Activated CD4-positive, alpha-beta T cell treated with anti-CD3 and anti-CD28 coated beads for 24 hours (primary cell): ENCODE measurements at places on chromosomes 3 and 15.

GRCh38 chr3:30114918-30115317 lies 491.5 kb upstream of the TGFBR2 start:
- DNase-seq: no peak

DNA sequence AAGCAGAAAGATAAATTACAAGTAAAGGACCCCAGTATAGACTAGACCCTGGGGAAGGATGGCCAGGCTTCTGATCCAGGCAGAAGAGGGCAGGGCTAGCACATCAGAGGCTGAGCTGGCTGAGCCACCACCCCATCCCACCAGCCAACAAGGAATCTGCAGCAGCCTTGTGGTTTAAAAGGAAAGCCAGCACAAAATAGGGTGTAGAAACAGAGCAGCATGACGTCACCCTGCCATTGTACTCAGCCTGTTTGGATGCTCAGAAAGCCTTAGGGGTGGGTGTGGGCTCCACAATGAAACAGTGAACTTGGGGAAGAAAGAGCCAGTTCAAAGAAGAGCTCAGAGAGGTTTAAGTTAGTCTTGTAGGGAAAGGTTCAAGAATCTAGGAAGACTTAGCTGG lies 28.2 kb downstream of the DUOX1 start:
- no peak for DNase-seq

DNA sequence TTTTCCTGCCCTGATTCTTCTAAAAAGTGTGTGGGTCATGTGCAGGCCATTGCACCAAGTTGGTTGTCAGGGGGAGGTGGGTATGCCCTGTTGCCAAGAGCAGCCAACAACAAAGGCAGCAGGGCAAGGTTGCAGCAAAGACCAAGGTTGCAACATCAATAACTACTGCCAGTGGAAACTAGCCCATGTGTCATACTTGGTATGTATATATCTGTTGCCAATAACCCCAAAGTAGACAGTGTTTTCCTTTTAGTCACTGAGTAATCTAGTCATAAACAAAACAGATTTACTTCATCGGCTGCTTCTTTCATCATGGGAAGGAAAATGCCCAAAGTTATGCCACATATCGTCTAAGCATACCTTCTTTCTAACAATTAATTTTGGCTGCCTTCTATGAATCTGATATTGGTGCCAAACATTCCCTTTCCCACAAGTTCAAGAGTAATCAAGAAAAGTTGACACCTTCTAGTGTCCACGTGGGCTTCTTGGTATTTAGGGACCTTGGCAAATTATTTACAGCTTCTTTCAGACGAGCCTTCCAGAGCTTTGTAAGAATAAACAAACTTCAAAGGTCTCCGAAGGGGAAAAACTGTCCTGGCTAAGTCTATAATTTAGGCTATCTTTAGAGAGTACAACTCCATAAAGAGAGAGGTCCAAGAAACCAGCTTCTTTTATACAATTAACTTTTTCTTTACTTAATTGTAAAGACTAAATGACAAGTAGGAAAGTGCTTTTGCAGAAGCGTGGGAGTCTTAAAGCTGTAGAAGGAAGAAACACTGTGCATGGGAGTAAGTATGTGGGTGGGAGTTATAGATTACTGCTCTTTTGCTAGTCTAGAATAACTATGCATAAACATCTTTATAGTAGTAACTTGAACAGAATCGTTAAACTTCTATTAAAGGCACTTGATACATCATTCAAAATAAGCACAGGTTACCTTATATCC lies 10.0 kb upstream of the MBNL1 start:
- no peak for DNase-seq

DNA sequence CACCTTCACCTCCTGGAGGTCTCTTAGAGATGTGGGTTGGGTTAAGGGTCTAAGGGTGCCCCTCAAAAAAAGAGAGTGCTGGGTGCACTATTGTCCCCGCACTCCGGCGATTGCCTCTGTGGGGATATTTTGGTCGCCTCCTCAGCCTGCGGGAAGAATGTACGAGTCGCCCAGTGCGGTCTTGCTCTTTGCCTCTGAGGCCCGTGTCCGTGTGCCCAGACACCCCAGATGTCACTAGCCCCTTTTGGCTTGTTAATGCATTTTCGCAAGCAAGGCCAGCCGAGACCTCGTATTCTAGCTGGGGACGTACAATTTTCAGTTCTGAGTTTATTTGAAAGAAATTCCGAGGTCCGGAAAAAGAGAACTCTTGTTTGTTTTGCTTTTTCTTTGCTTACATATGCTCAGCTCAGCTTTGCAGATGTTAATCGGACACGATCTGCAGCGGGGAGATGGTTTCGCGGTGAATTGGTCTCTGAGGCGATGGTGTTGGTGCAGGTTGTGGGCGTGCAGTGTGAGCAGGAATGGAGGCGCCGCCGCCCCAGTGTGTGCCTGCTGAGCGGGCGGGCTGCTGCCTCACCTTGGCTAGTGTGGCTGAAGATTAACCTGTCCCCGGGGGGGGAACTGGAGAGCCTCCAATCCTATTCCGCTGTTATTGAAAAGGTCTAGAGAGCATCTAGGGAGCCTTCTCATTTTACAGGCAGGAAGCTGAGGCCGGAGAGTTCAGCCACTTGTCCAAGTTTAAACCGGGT lies 1.4 kb downstream of the ST6GAL1 start:
- DNase-seq: peak; percentile 65

- no peak for DNase-seq
These were observed 21.3 kb upstream of the DHX36 start for GRCh38 chr3:154345422-154346122.

GRCh38 chr3:155741603-155742002 lies 3.3 kb downstream of the PLCH1 start:
- no peak for DNase-seq

GRCh38 chr3:108357042-108357441 lies 60.7 kb downstream of the HHLA2 start:
- DNase-seq: no peak

GRCh38 chr15:57575363-57575762 lies 16.3 kb upstream of the MYZAP start:
- no peak for DNase-seq

GRCh38 chr15:39084674-39085530 lies 496.0 kb upstream of the THBS1 start:
- no peak for DNase-seq

- no peak for DNase-seq
These were observed 306.7 kb upstream of the TBC1D5 start for GRCh38 chr3:18049096-18049495.

- no peak for DNase-seq
These were observed 49.2 kb downstream of the PIERCE2 start for GRCh38 chr15:55457401-55458022.

DNA sequence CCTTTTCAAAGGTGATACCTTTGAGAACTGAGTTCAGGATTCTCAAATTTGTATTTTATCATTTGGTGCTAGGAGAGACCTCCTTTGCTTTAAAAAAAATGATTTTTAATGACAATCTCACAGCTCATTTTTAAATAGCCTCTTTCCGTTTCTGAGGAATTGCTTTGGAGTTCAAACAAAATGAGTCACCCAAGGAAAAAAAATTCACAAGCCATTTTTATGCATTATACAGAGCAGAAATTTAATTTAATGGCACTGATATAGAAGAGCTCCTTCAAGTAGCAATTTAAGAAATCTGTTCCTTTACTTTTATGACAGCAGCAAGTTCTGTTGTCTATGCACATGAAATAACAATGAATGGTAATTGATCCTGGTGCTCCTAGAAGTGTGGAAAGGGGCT lies 337.9 kb upstream of the KCNMB2 start:
- DNase-seq: no peak
